ENCODE measurements at places on chromosomes 2 and 18. TPM values are rescaled to one million over a fixed set of nuclear protein-coding genes. Genes with fewer than 3 reads are reported as not detected.

The PCARE gene
- not detected for total RNA-seq

The OSBPL6 gene
- 1.1 TPM for total RNA-seq

The TMEM200C gene
- total RNA-seq, result not detected

The CYP26B1 gene
- under 0.01 TPM for total RNA-seq

The DAW1 gene
- not detected for total RNA-seq

The GPR148 gene
- not detected for total RNA-seq

The ZFP36L2 gene
- total RNA-seq, result 27.9 TPM

The AKAIN1 gene
- not detected for total RNA-seq

The PLCL1 gene
- total RNA-seq, result 0.11 TPM

The SCYGR1 gene
- not detected for total RNA-seq

The ALKAL2 gene
- total RNA-seq, result not detected

The CTIF gene
- 16.8 TPM for total RNA-seq

The ANTXR1 gene
- 0.52 TPM for total RNA-seq

The KCNJ13 gene
- total RNA-seq, result not detected

The SLC5A6 gene
- 18.1 TPM for total RNA-seq

The UGT1A10 gene
- not detected for total RNA-seq

The IL18RAP gene
- total RNA-seq, result not detected

The KIF1A gene
- under 0.01 TPM for total RNA-seq

The CAPN14 gene
- 0.09 TPM for total RNA-seq

The TRIM54 gene
- 1.3 TPM for total RNA-seq

The TMEM178A gene
- total RNA-seq, result 0.11 TPM

The NCKAP5 gene
- 0.09 TPM for total RNA-seq

The GMPPA gene
- 25.0 TPM for total RNA-seq

The GKN1 gene
- not detected for total RNA-seq

The ARHGEF33 gene
- under 0.01 TPM for total RNA-seq

The RAPGEF4 gene
- 23.8 TPM for total RNA-seq

The UPP2 gene
- not detected for total RNA-seq

The LIMS3 gene
- total RNA-seq, result 17.3 TPM

The AQP12B gene
- not detected for total RNA-seq

The LCT gene
- total RNA-seq, result under 0.01 TPM

The SLC9A2 gene
- not detected for total RNA-seq

The CNOT11 gene
- 17.4 TPM for total RNA-seq

The ABCB11 gene
- not detected for total RNA-seq

The PSMA8 gene
- not detected for total RNA-seq

The ALPP gene
- total RNA-seq, result not detected

The SERPINB4 gene
- not detected for total RNA-seq

The M1AP gene
- total RNA-seq, result not detected

The REG1B gene
- total RNA-seq, result not detected

The TGFBRAP1 gene
- 45.5 TPM for total RNA-seq

The AMMECR1L gene
- total RNA-seq, result 16.4 TPM

The CAB39 gene
- total RNA-seq, result 72.2 TPM

The CBLN2 gene
- total RNA-seq, result not detected

The NRP2 gene
- 309 TPM for total RNA-seq

The AGAP1 gene
- total RNA-seq, result 3.0 TPM

The AOX1 gene
- total RNA-seq, result 0.43 TPM

The BCL11A gene
- 1.4 TPM for total RNA-seq

The MAT2A gene
- 119 TPM for total RNA-seq

Measured in dermis lymphatic vessel endothelial cell (primary cell).